Suppressor macrophage treated with lipopolysaccharide for 1 hour (primary cell): ENCODE measurements at places on chromosomes 5 and 9.
A peak's percentile ranks its signal among the peaks of the same experiment; 100 is the strongest.

DNA sequence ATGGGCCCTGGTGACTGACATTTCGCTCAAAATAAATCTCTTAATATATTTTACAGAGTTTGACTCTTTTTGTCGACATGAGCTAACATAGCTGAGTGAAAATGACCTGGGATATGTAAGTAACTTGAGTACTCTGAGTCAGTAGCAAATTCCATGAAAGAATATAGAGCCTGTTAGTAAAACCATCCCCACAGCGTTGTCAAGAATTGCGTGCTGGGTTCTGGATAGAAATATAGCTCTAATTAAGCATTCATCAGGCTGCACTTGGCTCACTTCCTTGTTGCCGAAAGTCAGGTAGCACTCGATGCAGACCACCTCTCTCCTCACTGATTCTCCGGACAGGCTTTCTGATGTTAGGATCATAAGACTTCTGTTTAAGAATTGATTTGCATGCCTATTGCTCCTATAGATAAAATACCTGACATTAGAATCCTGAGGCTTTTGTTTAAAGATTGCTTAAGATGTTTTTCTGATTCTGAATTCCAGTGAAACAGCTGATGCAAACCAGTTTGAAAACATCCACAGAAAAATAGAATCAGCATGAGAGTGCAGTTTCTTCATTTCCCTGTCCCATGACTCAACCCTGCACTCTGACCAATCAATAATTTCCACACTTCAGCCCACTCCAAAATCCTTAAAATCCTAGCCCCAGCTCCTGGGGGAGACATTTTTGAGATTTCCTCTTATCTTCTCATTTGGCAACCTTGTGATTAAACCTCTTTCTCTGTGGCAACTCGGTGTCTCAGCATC, 310.6 kb downstream of the DIRAS2 start:
- DNase-seq, result peak; percentile 32

DNA sequence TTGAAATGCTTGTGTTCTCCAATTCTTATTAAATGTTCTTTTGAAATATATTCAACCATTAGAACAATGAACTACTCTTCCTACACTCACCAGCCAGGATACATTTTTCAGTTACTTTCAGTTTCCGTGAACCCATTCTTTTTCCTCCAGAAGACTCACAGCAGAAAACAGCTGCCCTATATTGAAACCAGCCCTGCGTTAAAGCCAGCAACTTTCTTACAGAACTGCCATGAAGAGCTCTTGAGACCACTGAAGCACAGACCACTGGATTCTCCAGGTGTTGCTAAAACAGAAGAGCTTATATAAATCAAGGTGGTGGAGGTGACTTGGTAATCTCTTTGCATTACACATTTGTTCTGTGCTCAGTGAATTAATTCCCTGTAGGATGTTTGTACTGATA, 365.9 kb upstream of the C9orf72 start:
- DNase-seq, result no peak

DNA sequence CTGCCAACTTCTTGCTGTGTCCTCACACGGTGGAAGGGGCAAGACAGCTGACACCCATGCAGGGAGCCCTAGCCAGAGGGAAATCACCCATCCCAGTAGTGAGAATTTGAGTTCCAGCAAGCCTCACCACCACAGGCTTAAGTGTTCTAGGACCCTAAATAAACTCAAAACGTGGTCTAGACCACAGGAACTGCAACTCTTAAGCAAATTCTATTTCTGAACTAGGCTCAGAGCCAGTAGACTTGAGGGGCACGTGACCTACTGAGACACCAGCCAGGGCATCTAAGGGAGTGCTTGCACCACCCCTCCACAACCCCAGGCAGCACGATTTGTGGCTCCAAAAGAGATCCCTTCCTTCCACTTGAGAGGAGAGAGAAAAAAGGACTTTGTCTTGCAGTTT, 96.0 kb upstream of the PHF24 start:
- peak; percentile 12 for DNase-seq

GRCh38 chr5:132277971-132278853, 16.0 kb upstream of the SLC22A4 start:
- DNase-seq, result no peak

- no peak for DNase-seq
These were observed 11.8 kb upstream of the CD180 start for GRCh38 chr5:67208403-67208802.

GRCh38 chr5:91164424-91164823, 218.7 kb downstream of the ARRDC3 start:
- DNase-seq, result no peak

DNA sequence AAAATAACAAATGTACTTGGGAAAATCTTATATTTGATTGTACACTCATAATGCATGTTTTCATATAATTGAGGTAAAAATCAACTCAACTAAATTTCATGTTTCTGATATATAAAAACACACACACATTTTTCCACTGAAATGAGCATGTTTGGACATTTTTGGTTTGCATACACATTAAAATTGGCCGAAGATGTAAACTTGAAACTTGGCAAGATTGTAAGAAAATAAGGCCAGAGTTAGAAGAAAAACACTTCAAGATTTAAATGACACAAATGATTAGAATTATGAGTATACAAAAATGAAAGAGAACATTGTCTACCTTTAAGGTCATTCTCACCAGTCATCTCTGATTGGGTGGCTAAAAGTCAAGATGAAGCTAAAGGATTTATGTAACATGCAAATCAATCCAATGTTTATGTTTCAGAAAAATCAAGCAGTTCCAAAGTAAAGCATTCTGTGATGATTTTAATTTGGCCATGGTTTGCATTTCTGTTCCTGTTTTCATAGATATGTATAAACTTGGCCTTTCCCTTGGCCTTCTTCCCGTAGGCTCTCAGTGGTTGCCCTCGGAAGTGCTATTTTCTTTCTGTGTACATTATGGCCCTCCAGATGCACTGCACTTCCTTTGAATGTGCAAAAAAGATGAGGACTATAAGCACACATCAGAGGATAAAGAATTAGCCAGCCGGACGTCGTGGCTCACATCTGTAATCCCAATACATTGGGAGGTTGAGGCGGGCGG, 1105.4 kb upstream of the DMAC1 start:
- no peak for DNase-seq

DNA sequence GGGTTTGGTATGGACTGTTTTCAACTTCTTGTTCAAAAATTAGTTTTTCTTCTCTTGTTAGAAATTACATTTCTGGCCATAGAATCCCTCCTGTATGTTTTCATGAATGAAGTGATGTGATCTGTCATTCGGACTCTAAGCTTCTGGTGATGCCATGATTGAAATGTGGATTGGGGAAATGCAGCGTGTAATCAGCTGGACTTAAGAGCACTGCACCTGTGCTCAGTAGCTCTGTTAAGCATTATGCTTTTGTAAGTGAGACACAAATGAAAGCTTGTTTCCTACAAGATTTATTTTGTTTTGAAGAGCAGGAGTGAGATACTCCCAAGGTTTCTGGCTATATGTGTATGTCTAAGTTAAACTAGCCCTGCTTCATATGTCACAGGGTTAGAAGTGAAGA, 24.0 kb upstream of the FAM120AOS start:
- DNase-seq, result no peak

GRCh38 chr9:76732341-76732958, 31.8 kb upstream of the PCA3 start:
- no peak for DNase-seq

DNA sequence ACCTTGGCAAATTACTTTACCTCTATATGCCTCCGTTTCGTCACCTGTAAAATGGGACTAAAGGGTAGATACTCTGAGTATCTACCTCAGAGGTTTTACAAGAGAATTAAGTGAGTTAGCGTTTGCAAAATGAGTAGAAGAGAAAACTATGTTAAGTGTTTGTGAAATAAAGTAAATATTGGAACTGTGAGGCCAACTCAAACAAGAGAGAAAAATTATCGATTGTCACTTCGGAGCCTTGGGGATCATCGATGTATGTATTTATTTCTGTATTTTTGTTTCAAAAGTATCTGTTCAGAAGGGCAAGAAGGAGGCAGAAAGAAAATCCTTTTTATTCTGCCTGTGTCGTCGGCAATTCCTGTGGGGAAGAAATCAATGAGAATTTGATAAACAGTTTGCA, 25.8 kb upstream of the C5orf58 start:
- no peak for DNase-seq

DNA sequence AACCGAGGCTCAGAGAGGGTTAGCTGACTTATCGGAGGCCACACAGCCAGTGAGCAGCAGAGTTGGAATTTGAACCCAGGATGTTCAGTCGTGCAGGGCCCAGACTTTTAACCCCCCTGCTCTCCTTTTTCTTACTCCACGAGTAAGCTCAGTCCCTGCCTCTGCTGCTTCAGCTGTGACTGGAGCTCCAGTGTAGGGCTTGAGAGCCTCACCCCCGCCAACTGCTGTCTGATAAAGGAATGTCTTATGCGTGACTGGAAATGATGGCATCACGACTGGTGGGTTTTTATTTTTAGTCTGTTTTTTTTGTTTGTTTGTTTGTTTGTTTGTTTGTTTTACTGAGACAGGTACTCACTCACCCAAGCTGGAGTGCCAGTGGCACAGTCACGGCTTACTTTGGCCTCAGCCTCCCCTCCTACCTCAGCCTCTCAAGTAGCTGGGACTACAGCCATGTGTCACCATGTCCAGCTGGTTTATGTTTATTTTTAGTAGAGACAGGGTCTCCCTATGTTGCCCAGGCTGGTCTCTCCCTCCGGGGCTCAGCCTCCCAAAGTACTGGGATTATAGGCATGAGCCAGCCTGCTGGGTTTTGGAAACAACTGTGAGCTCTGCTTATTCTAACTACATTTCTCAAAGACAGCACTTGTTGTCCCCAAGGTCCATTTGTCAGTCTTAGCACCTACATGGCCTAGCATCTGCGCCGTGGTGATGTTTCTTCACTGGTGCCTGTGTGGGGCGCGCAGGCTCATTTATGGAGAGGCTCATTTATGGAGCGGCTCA, 52.5 kb upstream of the NCS1 start:
- DNase-seq, result no peak

DNA sequence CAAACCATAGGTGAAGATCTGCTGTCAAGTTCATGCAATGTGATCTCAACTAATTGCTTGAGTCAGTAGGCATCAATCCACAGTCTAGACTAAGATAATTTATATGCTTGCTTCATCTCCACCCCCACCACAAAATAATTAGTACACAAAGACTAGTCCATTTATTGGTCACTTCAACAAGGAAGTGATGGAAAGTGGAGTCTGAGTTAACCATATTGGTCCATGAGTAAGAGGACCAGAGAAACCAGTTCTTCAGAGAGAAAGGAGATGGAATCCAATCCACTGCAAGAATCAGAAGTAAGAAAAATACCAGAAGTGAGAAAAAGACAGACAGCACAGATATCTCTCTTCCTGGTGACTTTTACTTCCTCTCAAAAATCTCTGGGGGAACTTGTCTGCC, 366.5 kb downstream of the CHSY3 start:
- DNase-seq, result no peak

DNA sequence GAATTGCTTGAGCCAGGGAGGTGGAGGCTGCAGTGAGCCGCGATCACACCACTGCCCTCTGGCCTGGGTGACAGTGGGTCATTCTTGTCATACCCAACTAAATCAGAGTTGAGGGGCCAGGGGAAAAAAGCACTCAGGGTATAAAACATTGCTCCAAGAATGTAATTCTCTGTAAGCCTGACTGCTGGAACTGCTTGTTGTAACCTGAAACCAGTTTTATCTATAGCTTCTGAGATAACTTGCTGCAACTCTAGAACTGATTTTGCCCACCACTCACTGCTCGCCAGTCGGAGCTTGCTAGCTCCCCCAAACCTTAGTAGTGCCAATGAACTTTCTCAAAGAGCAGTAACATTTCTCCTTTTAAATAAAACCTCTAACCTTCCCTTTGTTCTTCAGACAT, 9.6 kb upstream of the MSH3 start:
- DNase-seq, result no peak

DNA sequence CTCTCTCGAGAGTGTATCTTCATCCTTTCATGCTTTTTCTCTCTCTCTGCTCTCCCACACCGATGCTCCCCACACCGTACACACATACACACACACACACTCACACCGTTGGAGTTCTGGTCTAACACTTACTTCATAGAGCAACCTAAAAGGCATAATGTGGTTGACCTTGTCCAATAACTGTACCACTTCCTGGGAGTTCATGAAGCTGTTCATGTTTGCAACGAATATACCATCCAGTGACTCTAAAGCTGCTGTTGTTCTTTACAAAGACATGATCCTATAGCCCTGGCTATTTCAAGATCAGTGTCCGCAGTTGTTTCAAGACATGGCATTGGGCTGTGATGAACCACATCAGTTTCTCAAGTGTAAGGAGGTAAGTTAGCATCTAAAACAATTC, 10.0 kb downstream of the MEF2C start:
- DNase-seq, result no peak

DNA sequence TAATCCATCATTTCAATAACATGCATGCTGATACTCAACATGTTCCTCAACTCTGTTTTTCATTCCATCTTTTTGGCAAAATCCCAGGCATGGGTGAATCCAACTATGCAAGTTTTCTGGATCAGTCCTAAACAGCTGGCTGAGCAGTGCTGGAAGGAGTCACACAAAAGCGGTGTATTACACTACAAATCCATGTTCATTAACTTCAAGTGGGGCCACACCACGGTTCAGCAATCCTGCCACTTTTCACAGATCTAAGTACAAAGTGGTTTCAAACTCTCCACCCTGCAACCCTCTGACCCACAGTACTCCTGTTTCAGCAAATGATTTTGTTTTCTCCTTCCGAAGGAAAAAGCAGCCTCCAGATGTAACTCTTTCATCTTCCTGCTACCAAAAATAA, 222.5 kb downstream of the EPB41L4A start:
- DNase-seq, result no peak

GRCh38 chr9:122552812-122553211, at the start of gene OR1N2:
TSS of gene OR1N2 (plus strand) at chr9:122553112. CDS start at chr9:122553212, 100 bp downstream.
- no peak for DNase-seq

DNA sequence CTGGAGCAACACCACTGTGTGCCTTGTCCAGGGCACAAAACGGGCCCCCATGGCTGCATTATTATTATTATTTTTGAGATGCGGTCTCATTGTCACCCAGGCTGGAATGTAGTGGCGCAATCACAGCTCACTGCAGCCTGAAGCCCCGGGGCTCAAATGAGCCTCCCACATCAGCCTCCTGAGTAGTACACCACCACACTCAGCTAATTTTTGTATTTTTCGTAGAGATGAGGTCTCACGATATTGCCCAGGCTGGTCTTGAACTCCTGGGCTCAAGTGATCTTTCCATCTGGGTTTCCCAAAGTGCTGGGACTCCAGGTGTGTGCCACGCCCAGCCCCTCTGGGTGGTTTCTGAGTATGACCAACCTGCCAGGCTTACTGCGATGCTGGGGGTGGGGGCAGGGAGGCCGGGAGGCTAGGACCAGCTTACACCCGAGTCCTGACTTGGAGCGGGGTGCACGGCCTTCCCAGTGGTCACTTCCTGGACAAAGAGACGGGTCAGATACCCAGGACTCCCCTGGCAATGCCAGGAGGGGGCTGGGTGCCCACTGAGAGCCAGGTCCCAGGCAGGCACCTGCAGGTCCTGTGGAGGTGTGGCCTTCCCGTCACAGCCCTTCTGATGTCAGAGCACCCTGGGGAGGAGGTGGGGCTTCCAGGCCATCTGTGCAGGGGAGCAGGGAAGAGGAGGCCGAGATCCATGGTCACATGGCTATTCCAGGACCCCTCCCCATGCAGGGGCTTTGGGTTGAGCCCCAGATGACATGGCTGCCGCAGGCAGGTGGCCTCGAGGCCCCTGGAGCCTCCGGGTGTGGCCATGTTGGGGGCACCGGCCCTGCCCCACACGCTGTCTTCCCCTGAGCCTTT, 8.3 kb upstream of the NRARP start:
- no peak for DNase-seq

- DNase-seq, result no peak
These were observed 493.0 kb downstream of the CAAP1 start for GRCh38 chr9:26399556-26399955.
